ENCODE measurements at places on chromosomes 13 and 19. TPM values are rescaled to one million over a fixed set of nuclear protein-coding genes. Genes with fewer than 3 reads are reported as not detected.

DNA sequence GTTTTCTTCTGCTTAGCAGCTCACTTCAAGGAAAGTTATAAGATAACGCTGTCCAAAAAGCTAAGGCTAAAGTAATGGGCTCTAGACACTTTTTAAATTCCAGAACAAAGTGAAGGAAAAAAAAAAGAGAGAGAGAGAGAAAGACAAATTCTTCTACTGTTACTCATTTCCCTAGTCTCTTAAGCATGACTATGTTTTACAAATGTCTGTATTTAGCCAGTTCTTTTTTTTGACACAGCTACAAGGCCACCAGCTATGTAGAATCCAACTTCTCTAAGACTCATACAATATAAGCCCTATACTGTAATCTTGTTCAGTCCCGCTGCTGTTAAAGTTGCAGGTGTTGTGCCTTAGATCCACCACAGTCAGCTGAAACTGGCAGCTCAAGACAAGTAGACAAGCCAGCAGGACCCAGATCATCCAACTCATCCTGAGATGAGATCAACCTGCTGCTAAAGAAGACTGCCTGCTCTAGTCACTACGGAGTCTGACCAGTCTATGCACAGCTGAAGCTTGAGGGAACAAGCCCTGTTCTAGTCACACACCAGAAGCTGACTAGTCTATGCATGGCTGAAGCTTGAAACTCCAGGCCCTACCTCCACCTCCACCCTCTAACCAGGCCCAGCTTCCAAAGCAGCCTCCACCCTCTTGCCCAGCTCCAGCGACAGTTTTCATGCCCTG lies 10.3 kb upstream of the ZNF83 start:
- no peak overlapping the region for H3K4me3 ChIP-seq
- no peaks in the 10 kb centered on the region for H3K36me3 ChIP-seq
- no peaks in the 10 kb centered on the region for H3K4me1 ChIP-seq
- no peaks in the 10 kb centered on the region for H3K27me3 ChIP-seq

RNF225 gene
- total RNA-seq, result not detected

- H3K27me3 ChIP-seq, result no peaks in the 10 kb centered on the region
- no peaks in the 10 kb centered on the region for H3K4me1 ChIP-seq
- no peaks in the 10 kb centered on the region for H3K36me3 ChIP-seq
- H3K4me3 ChIP-seq, result no peak overlapping the region
Observed at GRCh38 chr19:41588497-41589209, 12.7 kb downstream of the CEACAM21 start.

DNA sequence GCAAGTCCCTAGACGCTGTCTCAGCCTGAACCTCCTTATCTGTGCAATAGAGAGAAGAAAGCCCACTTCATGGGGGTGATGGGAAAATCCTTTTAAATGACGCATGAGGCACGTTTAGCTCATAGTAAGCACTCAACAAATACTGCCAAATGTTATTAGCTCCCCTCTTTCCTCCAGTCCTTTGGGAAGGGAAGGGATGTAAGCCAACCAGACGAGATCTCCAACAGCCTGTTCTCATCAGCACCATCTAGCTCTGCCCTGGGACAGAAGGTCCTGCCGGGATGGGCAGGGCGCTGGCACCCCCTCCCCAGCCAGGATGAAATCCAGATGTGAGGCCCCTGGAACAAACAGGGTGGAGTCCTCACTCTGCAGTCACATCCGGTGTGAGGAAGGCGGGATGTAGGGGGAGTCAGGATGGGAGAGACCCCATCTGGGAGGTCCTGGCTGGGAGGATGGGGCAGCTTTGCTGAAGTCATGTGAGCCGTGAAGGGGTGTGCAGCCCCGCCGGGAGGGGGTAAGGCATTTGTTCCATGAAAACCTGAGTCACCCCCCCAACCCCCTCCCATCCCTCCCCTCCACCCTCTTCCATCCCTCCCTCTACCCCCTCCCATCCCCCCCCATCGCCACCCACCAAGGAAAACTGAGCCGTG lies 4.6 kb downstream of the S1PR2 start:
- H3K4me3 ChIP-seq, result no peak overlapping the region
- H3K4me1 ChIP-seq, result peaks cover 20% of the 10 kb centered on the region
- H3K27me3 ChIP-seq, result no peaks in the 10 kb centered on the region
- peak overlapping the region; percentile 64 for H3K27ac ChIP-seq
- H3K36me3 ChIP-seq, result peaks cover 5% of the 10 kb centered on the region

GRCh38 chr13:74187564-74187963 lies 53.4 kb upstream of the KLF12 start:
- no peak overlapping the region for H3K4me3 ChIP-seq
- H3K36me3 ChIP-seq, result no peaks in the 10 kb centered on the region
- no peak for DNase-seq
- no peaks in the 10 kb centered on the region for H3K27me3 ChIP-seq

DNA sequence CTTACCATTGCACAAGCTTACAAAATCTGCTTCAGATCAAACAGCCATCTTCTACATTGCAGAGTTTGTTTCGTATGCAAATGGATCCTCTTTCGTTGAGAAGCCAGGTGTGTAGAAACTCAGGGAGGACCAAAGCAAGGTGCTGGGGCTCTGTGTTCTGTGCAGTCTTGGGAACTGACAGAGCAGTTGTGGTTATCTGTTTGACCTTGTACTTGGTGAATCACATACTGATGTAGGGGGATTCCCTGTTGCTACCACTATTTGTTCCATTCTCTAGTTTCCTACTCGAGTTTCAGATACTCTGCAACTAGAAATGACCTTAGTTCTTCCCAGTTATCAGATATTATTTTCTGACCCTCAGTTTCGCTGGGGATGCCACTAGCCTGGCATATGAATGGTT lies 95.2 kb upstream of the CLDN10 start:
- no peak for DNase-seq
- H3K27ac ChIP-seq, result no peak overlapping the region
- H3K36me3 ChIP-seq, result no peaks in the 10 kb centered on the region
- H3K4me1 ChIP-seq, result no peaks in the 10 kb centered on the region
- H3K4me3 ChIP-seq, result no peak overlapping the region

- H3K27ac ChIP-seq, result no peak overlapping the region
- H3K27me3 ChIP-seq, result no peaks in the 10 kb centered on the region
- no peaks in the 10 kb centered on the region for H3K36me3 ChIP-seq
Observed at GRCh38 chr19:15913384-15913783, 15.5 kb upstream of the CYP4F2 start.

GRCh38 chr13:93843082-93843481 lies 616.5 kb downstream of the GPC6 start:
- H3K4me1 ChIP-seq, result no peaks in the 10 kb centered on the region
- no peaks in the 10 kb centered on the region for H3K36me3 ChIP-seq
- no peak overlapping the region for H3K27ac ChIP-seq
- H3K4me3 ChIP-seq, result no peak overlapping the region
- no peaks in the 10 kb centered on the region for H3K27me3 ChIP-seq
- DNase-seq, result no peak

DNA sequence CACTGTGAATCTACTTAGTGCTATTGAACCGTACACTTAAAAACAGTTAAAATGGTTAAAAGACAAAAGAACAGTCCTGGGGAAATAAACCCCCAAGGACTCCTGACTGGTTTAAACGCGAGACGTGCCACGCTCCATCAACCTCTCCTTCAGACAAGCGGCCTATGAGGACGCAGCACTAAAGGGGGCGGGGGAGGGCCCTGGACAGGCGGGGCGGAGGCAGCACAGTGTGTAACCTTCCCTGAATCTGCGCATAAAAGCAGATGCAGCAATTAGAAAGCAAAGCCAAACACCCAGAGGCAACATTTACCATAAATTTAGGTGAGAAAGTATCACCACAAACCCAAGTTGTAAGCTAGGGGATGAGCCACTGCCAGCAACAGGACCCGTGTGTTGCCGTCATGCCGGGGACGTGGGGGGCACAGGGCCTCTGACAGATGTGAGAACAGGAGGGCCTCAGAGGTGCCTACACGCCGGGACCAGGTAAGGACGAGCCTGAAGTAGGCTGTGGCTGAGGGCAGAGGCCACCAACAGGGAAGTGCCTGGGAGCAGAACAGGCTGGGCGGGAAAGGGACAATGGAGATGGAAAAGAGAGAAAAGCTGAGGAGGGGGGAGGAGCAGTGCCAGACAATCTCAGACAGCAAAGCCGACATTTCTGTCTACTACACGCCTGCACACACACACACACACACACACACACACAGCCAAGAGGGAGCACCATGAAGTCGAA lies 15.3 kb upstream of the ADPRHL1 start:
- no peak overlapping the region for H3K4me3 ChIP-seq
- no peak for DNase-seq
- no peaks in the 10 kb centered on the region for H3K4me1 ChIP-seq

FBXO27 gene
- 12.4 TPM for total RNA-seq

IFI30 gene
- 54.9 TPM for total RNA-seq

ZNF573 gene
- total RNA-seq, result 6.2 TPM

DNA sequence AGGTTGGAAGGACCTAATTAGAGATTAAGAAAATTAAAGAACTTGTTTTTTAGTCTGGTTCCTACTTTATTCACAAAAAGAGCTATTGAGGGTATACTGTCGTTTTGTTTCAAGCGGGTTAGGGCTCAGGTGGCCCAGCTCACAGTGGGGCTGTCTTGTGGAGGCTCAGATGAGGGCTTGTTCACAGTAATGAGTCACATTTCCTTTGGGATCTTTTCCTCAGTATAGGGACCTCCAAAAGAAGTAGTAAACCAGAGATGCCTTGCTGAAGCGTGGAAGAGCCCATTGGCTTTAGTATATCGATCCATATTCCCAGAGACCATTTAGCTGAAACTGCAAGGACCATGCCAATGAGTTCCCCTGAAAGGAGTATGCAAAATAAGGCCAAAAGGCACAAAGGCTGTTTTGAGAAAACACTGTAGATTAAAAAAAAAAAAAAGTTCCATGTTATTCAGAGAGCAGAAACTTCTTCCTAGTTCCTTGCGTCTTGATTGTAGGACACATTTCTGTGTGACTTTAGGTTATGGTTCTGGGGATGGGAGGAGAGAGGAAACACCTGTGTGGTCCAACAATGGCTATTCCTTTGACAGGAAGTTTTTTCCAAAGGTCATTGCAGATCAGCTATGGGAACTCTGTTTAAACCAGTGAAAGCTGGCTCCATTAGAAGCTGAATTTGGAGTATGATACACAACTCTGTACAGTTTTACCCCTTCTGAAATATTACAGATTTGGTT lies 32.8 kb upstream of the GPI start:
- no peaks in the 10 kb centered on the region for H3K36me3 ChIP-seq
- DNase-seq, result no peak
- no peaks in the 10 kb centered on the region for H3K27me3 ChIP-seq
- H3K4me3 ChIP-seq, result no peak overlapping the region

DNA sequence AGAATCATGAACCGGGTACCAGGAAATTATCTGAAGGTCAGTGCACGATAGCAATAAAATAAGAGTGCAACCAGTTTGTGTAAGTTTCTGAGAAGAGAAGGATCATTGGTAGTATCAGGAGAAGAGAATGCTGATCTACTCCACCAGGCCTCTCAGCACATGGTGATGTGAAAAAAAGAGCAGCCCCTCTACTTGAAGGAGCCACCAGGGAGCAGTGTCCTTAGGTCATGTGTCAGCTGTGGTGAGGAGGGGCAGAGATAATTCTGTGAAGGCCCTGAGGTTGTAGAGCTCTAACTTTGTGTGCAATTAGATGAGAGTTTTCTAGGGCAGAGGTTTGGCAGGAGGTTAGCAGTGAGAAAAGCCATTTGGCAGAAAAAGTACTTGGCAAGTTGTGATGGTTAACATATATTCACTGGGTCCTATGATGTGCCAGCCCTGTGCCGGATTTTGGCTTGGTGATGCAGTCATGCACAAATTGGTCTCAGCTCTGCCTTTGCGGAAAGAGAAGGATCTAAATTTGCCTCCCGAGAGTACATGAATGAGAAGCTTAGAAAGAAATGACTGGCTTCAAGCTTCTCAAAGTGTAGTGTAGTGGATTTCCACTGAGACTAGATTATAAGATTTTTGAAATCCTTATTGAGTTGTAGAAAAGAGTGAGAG lies 19.2 kb upstream of the ZC3H13 start:
- no peak for DNase-seq
- H3K36me3 ChIP-seq, result no peaks in the 10 kb centered on the region
- no peaks in the 10 kb centered on the region for H3K27me3 ChIP-seq
- no peak overlapping the region for H3K4me3 ChIP-seq

GRCh38 chr19:892894-893689 lies at the start of the genes MED16 and RNU6-9:
MED16 (minus strand) TSS chr19:893187; CDS start chr19:891131, 2,056 bp downstream.
RNU6-9 (plus strand) TSS chr19:893484.
- H3K27me3 ChIP-seq, result no peaks in the 10 kb centered on the region
- peak within 1 kb of the TSS; percentile 93 for H3K27ac ChIP-seq
- no peaks in the 10 kb centered on the region for H3K36me3 ChIP-seq
- peak; percentile 92 for DNase-seq

DNA sequence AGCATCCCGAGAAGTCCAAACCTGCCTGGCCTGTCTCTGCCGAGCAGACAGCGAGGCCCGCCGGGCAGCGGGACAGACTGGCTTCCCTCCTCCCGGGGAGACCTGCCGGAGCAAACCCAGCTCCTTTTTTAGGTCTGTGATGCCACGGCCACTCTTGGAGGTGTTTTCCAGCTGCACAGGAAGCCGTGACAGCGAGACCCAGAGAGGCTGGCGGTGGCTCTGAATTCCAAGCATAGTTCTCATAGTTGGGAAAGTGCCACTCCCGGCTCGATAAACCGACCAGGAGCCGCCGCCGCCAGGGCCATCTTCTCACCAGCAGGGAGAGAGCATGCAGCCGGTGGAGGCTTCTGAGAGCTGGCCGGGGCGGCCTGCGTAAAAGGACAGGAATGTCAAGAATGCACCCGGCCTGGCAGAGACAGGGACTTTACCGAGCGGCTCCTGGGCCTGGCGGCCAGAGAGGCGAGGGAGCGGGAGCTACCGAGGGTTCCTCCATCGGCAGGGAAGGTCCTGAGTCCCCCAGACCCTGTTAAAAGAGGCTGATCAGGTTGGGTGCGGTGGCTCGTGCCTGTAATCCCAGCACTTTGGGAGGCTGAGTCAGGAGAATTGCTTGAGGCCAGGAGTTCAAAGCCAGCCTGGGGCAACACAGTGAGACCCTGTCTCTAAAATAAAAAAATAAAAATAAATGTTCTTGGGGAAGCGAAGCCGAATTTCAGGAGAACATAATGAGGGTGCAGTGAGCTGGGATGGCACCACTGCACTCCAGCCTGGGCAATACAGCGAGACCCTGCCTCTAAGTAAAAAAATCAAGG lies 64.9 kb downstream of the GADD45B start:
- no peaks in the 10 kb centered on the region for H3K27me3 ChIP-seq
